ENCODE measurements at places on chromosomes 3 and 15.

DNA sequence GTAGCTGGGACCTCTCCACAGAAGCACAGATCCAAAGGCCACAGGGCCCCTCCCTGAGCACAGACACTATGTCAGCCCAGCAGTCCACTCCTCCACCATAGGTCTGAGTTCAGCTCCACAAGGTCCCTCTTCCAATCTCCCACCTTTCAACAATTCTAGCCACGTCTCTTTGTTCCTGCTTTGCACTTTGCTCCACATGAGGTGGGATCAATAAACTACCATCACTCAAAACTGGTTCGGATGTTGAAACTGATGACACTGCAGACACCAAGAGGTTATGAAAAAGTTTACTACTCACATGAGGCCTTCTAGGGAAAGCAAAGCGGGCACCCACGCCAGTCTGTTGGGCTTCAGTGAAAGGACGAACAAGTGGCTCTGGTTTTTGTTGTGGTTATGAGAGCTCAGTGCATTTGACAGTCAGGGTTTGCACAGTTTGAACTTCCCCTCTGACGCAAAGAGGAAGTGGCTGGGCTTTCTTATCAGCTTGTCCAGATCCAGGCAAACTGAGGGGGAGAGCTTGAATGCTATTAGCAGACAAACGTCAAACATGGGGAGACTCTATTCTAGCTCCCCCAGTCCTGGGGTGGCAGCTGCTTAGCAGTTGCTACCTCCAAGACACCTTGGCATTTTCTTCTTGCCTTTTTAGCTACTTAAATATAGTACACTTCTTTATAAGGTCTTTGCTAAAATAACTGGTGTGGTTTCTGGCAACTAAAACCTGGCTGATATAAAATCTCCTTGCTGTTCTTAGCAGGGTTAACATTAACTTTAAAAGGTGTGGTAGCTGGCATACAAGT, 37.8 kb downstream of the ZNF445 start:
- peak; percentile 82 for DNase-seq

GRCh38 chr15:89513284-89513683, 16.9 kb upstream of the RHCG start:
- no peak for DNase-seq

- DNase-seq: no peak
These were observed 108.8 kb downstream of the EPHB1 start for GRCh38 chr3:134903837-134904236.

- DNase-seq: no peak
These were observed 137.3 kb upstream of the UBE2E1 start for GRCh38 chr3:23668430-23668904.

- DNase-seq: no peak
These were observed 199.2 kb downstream of the TP63 start for GRCh38 chr3:189830401-189830800.

DNA sequence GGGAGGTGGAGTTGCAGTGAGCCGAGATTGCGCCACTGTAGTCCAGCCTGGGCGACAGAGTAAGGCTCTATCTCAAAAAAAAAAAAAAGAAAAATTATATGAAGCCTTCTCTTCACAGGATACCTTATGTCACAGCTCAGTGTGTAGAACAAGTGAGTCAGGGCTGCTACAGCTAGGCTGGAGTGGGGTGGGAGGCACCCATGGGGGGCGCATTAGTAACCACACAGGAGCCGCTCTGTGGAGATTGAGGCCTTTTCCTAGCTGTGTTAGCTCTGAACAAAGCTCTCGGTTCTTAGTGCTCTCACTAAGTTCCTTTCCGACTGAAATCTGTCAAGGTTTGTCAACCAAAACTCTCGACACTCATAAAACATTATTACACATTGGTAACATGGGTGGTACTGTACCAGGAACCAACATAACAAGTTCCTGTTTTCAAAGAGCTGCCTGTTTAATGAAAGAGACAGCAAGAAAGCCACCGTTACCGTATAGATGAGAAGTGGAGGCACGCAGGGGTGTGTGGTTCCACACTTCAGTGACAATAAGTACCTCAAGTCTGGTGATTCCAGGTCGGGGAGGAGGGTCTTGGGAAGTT, 4.5 kb downstream of the LRRC31 start:
- DNase-seq: no peak

- DNase-seq: no peak
These were observed 1.5 kb downstream of the TPRA1 start for GRCh38 chr3:127588806-127589577.

GRCh38 chr3:132038198-132038825, 3.5 kb upstream of the CPNE4 start:
- DNase-seq: peak; percentile 15

DNA sequence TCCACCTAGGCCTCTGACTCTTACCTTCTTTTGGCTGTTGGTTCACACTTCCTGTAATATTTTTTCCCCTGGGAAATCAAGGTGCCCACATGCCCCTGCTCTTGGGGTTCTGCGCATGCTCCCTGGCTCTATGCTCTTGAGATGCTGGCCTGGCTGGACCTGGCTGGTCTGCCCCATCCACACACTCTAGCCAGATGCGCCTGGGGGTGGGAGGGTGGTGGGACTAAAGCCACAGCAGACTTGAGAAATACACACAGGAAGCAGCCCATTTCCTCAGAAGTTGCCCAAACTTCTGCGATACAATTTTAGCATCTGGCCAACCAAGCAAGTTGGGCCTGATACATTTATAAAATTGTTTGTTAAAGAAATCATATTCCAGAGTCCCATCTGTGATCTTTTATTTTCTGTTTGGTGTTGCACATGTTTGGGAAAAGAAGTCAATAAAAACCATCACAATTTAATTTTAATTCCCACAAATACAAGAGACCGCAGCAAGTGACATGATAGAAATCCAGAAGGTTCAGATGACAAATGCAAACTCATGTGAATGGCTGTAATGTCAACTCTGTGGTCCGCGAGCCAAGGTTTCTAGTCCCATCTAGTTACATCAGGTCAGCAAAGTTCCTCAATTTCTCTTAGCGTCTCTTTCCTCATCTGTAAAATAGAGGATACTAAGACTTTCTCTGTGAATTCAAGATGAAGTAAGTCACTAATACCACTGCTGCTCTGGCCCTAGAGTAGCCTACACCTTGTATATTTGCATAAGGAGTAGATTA, 55.9 kb upstream of the MEF2A start:
- no peak for DNase-seq

All from GM10248 (cell line).